DMS79 (cell line): ENCODE measurements at places on chromosomes 6 and 20.
A peak's percentile ranks its signal among the peaks of the same experiment; 100 is the strongest.

- DNase-seq = no peak
Measured at GRCh38 chr20:13904766-13905165, 85.6 kb downstream of the SEL1L2 start.

DNA sequence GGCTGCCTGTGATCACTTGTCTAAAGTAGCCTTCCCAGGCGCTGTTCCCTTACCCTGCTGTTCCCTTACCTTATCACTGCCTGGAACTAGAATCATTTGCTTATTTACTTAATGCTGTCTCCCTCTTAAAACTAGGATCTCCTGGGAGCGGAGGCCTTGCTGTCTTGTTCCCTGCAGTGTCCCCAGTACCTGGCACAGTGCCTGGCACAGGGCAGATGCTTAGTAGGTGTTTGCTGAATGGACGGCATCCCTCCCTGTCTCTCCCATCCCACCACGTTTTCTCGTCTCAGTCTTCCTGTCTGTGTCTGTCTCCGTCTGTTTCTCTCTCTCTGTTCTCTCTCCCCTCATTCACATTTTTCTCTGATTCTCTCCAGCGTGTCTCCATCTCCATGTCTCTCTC is 99.9 kb upstream of the MYL9 start:
- no peak for DNase-seq

- no peak for DNase-seq
Measured at GRCh38 chr6:159357211-159357915, 188.2 kb downstream of the FNDC1 start.

- DNase-seq = no peak
Measured at GRCh38 chr6:49415358-49415757, 47.7 kb downstream of the MMUT start.

DNA sequence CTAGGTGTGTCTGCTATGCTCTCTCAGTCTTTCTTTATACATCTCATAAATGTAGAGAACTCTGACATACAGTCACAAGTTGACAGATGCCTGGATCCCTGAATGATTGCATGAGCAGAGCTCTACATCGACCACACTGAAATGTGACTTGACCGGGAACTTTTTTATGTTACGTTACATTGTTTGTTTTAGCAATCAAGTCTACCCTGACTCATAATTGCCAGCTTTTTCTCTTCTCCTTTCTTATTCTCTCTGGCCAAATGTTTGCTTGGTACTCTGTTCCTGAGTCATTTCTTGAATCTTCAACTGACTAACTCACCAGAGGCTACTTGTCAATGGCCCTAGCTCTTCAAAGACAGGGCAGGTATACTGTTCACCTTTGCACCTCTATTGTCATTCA is 213.6 kb upstream of the DTNBP1 start:
- DNase-seq = no peak

GRCh38 chr6:138106665-138107077 is 548 bp downstream of the PERP start:
- no peak for DNase-seq

DNA sequence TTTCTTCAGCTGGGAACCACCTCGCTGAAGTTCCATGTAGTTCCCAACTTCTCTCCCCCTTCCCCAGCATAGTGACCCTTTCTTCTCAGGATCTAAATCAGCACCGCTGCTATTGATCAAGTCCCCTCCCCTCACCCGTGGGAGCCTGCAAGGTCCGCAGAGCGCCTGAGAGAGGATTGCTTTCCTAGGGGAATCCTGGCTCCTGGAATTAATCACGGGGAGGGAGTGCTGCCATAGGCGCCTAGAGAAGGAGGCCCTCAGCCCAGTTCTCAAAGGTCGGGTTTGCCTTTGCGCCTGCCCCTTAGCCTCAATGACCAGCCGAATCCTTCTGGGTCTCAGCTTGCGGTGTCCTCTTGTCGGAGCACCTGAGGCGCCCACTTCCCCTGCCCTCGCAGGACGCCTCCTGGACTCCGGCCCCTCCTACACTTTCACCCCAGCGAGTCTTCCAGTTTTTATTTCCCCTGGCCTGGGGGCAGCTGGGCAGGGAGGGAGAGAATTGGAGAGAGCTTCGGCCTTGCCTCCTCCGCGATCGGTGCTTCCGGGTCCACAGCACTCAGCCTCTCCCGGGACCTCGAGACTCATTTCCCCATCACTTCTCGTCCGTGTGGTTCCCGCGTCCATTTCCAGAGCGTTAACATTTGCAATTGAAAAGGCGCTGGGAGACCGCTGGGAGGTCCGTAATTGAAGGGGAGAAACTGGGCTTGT is 3.1 kb upstream of the NKX2-2 start:
- DNase-seq = no peak

DNA sequence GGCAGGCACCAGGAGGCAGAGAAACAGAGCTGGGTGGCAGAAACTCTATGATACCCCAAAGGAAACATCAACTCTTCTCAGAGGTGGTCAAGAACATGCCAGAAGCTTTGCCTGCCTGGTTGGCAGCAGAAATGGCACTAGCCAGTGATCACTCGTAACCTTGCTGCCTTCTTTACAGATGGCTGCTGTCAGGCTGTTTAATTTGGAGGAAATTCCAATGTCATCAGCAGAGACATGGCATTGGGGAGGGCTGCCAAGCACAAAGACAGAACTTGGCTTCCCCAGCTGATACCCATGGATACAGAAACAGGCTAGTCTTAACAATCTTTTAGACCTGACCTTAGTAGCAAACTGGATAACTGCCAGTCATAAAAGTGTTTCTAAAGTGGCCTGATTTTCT is 153.6 kb downstream of the GMPR start:
- no peak for DNase-seq

GRCh38 chr6:128071212-128071611 is 170.4 kb upstream of the THEMIS start:
- DNase-seq = no peak

- no peak for DNase-seq
Measured at GRCh38 chr20:46118481-46119020, 437 bp downstream of the CD40 start.

DNA sequence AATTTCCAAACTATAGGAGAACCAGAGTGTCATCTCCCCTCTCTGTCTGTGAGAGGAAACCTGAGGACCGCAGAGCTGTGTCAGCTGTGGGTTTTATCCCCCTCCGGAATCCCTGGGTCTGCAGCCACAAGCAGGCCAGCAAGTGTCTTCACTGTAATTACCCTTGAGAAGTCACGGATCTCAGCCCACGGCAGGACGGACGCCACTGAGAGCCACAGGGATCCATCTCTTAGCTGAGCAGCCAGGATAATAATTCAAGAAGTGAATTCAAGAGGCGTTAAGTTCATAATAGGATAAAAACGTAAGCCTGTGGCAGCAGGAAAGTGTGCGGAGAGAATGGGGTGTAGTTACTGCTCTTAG is 37.0 kb downstream of the DLL1 start:
- DNase-seq = peak; percentile 35

DNA sequence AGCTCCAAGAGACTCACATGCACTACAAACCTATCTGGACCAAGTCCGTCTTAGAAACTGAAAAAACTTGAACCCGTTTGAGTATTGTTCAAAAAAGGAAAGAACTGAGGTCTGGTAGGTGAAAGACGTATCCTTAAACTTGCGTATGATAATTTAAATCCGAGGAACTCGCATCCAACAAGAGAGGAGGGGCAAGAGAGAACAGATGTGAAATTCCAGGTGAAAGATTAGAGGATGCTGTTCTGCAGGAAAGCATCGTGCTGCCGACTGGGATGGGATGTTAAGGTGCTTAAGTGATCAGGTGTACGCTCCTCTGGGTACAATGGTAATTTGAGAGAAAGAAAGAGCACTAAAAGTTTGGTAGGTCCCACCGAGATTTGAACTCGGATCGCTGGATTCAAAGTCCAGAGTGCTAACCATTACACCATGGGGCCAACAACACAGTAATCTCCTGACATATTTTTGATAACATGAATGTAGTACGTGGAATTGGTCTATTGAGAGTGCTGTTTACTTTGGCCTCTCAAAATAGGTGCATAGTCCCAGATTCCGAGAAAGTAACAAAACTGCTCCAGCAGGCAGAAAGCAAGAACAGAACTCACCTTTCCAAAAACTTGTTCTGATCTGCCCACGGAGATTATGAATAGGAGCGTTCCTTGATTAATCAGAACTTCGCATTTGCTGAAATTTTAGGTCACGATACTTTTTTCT is 53.5 kb upstream of the BTN3A2 start:
- DNase-seq = peak; percentile 13

- DNase-seq = no peak
Measured at GRCh38 chr6:97064578-97064977, 140.1 kb downstream of the KLHL32 start.

GRCh38 chr6:110329348-110329713 is 28.8 kb downstream of the METTL24 start:
- no peak for DNase-seq

DNA sequence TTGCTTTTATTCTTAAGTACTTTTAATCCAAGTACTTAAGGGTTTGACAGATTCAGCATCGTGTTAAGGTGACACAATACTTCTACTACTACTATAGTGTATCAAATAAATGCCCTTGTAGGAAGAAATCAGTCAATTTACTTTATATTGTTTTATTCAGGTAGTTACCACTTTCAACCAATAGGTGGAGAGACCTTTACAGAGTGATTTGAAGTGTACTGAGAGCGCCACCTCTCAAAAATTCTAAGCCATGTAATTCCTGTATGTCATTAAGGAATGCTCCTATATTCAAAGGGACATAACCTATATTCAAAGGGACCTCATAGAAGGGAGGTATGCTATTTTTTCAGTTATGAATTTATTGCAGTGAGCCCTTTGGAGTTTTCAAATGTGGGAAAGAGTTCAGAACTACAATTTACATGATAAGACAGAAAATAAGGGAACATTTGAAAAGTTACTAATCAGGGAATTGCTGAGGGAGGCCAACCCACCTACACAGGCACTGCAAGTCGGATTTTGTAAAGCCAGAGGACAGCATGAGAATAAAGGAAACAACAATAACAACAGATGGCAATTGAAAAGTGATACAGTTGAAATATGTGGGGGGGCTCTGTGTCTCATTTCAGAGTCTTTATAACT is 955.6 kb downstream of the TBC1D32 start:
- no peak for DNase-seq

DNA sequence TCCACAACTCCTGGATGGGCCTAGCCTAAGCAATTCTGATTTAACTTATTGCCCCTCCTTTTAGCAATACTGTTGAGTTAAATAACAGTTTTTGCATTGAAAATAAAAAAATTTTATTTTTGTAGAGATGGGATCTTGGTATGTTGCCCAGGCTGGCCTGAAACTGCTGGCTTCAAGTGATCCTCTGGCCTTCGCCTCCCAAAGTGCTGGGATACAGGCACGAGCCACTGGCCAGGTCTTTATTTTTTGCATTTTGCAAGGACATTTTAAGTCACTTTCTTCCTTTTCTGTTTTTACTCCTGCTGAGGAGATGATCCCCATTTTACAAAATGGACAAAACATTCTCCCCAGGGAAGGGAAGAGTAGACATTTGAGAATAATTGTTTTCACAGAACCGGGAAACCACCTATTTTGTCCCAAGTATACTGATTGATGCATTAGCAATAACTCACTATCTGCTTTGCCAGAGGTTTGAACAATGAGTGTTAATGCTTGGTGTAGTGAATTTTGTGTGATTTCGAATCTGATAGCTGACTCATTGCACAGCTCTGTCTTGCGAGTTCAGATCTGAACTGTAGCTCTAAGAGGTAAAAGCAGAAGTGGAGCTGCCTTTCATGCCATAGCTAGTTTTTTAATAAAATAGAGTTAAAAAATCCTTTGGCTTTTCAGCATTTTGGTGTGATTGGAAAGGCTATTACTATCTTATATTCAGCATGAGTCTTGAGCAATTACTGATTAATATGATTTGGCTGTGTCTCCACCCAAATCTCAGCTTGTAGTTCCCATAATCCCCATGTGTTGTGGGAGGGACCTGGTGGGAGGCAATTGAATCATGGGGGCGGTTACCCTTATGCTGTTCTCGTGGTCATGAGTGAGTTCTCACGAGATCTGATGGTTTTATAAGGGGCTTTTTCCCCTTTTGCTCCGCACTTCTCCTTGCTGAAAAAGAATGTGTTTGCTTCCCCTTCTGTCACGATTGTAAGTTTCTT is 20.9 kb downstream of the IGF2R start:
- DNase-seq = no peak

- no peak for DNase-seq
Measured at GRCh38 chr6:29989211-29989610, 46.9 kb downstream of the HLA-A start.

DNA sequence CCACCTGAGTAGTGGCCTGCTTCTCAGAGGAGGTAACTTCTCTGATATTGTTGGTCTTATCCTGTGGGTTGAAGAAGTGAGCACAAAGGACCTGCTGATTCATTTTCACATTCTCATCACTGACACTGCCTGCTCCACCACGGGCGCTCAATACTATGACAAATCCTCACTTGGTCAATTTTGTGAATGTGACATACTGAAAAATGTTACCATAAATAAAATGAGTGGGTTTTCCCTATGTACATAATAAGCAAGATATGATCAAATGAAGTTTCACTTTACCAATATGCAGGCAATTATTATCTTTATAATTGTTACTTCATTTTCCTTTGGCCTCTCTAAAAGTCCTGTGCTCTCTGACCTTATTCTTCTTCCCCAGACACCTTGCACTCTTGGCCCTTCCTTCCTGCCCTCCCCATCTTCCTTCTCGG is 71.5 kb upstream of the RIPOR2 start:
- DNase-seq = no peak

DNA sequence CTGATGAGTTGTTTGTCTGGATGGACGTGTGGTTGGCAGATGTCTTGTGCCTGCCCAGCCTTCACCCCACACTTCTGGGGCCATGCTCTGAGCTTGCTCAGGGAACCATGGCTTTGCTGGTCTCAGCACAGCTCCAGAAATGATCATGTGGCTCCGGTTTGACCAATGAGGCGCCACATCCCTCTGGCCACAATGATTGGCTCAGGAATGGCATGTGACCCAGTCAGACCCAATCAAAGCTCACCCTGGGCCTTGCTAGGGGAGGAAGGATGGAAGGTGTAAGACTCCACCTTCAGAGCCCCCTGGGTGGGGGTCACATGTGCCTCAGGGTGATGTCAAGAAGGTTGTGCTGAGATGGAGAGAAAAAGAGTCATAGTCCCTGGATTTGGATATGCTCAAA is 281.6 kb upstream of the SULF2 start:
- no peak for DNase-seq

DNA sequence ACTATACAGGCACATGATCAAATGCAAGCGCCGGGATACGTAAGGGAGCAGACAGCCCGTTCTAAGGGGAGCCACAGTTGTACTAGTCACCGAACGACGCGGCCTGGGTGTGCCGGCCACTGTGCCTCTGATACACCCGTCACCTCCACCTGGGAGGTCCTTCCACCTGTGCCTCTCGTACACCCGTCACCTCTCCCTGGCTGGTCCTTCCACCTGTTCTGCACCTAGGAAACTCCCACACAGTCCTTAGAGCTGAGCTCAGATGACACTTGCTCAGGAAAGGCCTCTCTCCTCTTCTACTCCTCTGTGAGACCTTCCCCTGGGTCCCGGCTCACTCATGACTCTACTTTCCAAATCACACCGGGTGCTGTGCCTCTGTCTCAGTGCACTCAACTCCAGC is 245.0 kb downstream of the TTLL2 start:
- DNase-seq = no peak
